ENCODE measurements at places on chromosomes 7 and 10.
A peak's percentile ranks its signal among the peaks of the same experiment; 100 is the strongest.

GRCh38 chr10:26738301-26738911 lies 40.9 kb downstream of the PDSS1 start:
- DNase-seq = no peak

- no peak for DNase-seq
These were observed 152.0 kb upstream of the NRBF2 start for GRCh38 chr10:62981096-62981495.

GRCh38 chr7:51428217-51428887 lies 111.7 kb upstream of the COBL start:
- DNase-seq = no peak

GRCh38 chr7:17144322-17144721 lies 154.1 kb upstream of the AHR start:
- peak; percentile 26 for DNase-seq

Data from AML-193 (cell line).